ENCODE measurements at places on chromosomes 12 and 14.

- DNase-seq: peak; percentile 77
Observed at GRCh38 chr12:12716151-12716792, 896 bp upstream of the CDKN1B start.

- no peak for DNase-seq
Observed at GRCh38 chr12:101857043-101857558, 20.3 kb upstream of the DRAM1 start.

DNA sequence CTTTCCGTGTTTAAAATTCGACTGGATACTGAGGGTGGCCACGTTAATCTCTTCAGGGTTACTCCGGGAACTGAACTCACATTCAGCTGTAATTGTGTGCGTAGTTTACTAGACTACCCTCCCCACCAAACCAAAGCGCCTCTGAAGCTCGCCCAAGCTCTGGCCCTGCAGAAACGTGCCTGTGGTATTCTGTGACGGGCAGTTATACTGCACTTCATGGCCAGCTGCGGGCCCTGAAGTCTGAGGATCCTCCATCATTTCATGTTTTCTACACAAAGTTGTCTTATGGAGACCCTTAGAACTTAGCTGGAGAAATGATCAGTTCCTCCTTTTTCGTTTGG lies 688 bp downstream of the ZNF26 start:
- DNase-seq: no peak

- no peak for DNase-seq
Observed at GRCh38 chr12:47744778-47745436, 13.8 kb downstream of the RAPGEF3 start.

- no peak for DNase-seq
Observed at GRCh38 chr12:3455312-3455711, 35.7 kb upstream of the PRMT8 start.

DNA sequence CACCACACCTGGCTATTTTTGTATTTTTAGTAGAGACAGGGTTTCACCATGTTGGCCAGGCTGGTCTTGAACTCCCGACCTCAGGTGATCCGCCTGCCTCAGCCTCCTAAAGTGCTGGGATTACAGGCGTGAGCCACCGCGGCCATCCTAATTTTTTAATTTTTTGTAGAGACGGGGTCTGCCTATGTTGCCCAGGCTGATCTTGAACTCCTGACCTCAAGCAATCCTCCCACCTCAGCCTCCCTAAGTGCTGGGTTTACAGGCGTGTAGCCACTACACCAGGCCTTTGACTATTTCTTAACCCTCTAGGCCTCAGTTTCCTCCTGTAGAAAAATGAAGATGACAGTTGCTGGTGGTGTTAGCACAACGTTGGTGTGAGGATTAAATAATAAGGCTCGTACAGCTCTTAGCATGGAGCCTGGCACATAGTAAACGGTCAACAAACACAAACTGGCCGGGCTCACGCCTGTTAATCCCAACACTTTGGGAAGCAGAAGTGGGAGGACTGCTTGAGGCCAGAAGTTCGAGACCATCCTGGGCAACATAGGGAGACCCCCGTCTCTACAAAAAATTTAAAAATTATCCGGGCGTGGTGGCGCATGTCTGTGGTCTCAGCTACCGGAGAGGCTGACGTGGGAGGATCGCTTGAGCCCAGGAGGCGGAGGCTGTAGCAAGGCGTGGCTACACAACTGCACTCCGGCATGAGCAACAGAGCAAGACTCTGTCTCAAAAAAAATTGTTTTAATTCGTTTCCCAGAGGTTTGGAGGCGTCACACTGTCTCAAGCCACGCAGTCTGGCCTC lies 979 bp downstream of the DDX54 start:
- DNase-seq: no peak

GRCh38 chr12:4858386-4858785 lies 51.3 kb upstream of the KCNA1 start:
- DNase-seq: peak; percentile 74

GRCh38 chr12:73731658-73732057 lies 806.0 kb upstream of the ATXN7L3B start:
- DNase-seq: no peak

Data from retina (tissue), 1 donor.